ENCODE measurements at places on chromosomes 5 and 9.
A peak's percentile ranks its signal among the peaks of the same experiment; 100 is the strongest.

- no peak for DNase-seq
These were observed 361.0 kb upstream of the CDH6 start for GRCh38 chr5:30832519-30832918.

DNA sequence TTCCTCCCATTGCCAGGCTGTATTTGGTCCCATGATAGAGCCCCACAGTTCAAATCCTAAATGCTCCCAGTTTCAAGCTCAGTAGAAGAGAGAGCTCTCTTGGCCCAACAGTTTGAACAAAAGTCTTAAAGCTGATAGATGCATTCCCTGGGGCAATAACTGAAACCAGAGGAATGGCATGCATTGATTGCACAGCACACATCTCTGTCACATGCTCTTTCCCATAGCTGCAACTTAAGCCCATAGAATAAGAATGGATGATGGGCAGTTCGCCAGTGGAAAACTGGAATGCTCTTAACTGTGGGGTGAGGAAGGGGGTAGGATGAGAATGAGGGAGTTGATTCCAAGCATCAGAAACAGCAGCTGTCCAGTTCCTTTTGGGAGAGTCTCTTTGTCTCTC lies 1942.4 kb upstream of the WWC1 start:
- no peak for DNase-seq

DNA sequence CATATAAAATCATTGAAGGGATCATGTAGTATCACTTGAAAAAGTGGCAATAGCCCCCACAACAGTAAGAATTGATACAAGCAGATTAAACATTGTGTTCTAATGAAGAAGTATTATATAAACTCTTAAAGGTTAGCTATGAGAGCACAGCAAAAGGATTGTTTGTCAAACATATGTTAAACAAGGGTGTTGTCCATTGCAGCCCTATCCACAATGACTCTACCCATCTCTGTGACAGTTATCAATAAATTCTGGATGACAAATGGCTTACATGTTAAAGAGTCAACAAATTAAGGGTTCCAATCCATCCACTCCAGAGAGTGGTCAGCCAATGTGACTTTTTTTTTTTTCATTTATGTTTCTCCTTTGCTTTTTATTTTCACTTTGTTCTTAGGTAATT lies 238.7 kb downstream of the SEMA5A start:
- DNase-seq: no peak

GRCh38 chr9:136848393-136849037 lies 694 bp upstream of the PHPT1 start:
- DNase-seq: peak; percentile 77

DNA sequence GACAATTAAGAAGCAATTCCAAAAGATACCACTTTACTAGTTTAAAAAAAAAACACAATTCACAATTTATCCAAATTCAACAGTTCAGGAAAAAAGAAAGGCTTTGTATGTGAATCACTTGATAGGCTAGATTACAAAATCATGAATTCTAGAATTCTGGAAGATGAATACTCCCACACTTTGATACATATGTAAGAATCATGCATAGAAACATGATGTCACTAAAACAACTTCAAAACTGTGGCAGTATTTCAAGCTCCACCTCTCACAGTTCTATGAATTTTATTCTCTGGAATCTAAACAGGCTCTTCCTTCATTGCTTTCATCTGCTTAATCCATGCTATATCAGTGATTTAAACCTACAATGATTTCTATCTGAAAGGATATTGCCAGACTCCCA lies 51.0 kb downstream of the GNAQ start:
- DNase-seq: no peak

GRCh38 chr5:151808451-151809169 lies 36.9 kb downstream of the G3BP1 start:
- no peak for DNase-seq

DNA sequence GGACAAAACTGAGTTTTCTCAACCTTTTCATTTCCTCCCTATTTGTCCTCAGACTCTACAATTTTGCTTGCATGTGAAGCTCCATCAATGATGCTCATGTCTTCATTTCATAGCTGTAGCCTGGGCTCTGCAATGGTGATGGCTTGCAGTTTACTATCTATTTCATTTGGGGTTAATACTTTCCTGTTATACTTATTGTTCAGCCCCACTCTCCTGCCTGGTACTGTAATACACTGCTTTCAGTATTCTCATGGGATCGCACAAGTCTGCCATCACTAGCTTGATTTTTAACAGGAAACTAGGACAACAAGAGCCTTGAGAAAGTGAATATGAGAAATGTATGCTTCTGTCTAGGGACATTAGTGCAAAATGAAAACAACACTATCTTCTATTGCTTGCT lies 84.2 kb upstream of the SEMA6A start:
- DNase-seq: no peak

DNA sequence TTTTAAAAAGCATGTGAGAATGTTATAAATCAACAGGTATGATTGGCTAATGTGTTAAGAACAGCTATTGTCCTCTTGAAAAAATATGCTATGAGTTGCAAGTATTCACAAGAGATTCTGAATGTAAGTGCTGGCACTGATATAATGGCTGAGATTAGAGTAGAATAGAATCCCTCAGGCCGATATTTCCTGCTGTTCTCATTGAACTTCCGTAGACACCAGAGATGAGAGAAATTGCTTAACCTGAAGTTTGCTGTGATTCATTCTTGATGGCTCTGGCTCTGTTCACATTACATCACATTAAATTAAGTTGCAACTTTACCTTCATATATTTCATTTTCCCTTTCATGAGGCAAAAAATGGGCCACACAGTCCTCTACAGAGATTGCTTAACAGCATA lies 114.5 kb downstream of the BAAT start:
- no peak for DNase-seq

GRCh38 chr5:147072622-147073021 lies 162.2 kb upstream of the STK32A start:
- DNase-seq: no peak

GRCh38 chr5:142784401-142784955 lies 14.3 kb downstream of the ARHGAP26 start:
- DNase-seq: no peak

DNA sequence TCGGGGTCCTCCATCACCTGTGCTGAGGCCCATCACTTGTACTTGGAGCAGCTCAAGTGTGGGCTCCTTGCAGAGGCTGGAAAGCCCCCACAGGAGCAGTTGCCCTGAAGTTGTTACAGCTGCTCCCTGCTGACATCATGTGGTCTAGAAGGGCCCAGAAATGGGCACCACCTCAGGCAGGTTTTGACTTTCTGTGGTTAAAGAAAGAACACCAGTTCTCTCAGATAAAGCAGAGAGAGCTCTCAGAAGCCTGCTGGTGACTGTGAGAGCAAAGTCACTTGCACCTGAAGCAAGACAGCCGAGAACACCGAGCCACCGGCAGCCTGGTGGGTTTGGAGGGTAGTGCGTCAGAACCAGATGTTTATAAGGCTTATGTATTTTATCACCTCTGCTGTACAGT lies 70.4 kb downstream of the MVB12B start:
- peak; percentile 63 for DNase-seq

GRCh38 chr5:136162008-136162407 lies 29.4 kb downstream of the SMAD5 start:
- no peak for DNase-seq

- DNase-seq: peak; percentile 38
These were observed 707 bp upstream of the ZFYVE16 start for GRCh38 chr5:80406980-80407734.

- no peak for DNase-seq
These were observed 19.7 kb upstream of the OR2K2 start for GRCh38 chr9:111349766-111350165.

GRCh38 chr5:82387001-82387818 lies 109.1 kb upstream of the RPS23 start:
- no peak for DNase-seq

- DNase-seq: no peak
These were observed 91.8 kb downstream of the PRDM6 start for GRCh38 chr5:123180676-123181393.

DNA sequence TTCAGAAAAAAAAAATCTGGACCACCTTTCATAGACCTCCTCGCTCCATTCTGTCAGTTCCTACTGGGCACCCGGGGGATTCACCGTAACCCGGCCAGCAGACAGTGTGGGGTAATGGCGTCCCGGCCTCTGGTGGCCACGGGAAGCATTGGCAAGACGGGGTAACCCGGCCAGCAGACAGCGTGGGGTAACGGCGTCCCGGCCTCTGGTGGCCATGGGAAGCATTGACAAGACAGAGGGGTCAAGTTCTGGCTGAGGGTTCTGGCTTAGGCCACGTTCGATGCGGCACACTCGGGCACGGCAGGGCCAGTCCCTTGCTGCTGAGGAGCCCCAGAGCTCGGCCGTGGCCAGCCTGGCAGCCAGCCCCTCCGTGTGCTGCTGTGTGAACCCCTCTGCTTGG lies 116.2 kb upstream of the RAPGEF1 start:
- DNase-seq: no peak

- no peak for DNase-seq
These were observed 116.6 kb downstream of the KLHL3 start for GRCh38 chr5:137619191-137619870.

- DNase-seq: no peak
These were observed at the start of gene DIPK1B for GRCh38 chr9:136711751-136712689. DIPK1B (plus strand) TSS chr9:136712572; CDS start chr9:136712666, 94 bp downstream.

DNA sequence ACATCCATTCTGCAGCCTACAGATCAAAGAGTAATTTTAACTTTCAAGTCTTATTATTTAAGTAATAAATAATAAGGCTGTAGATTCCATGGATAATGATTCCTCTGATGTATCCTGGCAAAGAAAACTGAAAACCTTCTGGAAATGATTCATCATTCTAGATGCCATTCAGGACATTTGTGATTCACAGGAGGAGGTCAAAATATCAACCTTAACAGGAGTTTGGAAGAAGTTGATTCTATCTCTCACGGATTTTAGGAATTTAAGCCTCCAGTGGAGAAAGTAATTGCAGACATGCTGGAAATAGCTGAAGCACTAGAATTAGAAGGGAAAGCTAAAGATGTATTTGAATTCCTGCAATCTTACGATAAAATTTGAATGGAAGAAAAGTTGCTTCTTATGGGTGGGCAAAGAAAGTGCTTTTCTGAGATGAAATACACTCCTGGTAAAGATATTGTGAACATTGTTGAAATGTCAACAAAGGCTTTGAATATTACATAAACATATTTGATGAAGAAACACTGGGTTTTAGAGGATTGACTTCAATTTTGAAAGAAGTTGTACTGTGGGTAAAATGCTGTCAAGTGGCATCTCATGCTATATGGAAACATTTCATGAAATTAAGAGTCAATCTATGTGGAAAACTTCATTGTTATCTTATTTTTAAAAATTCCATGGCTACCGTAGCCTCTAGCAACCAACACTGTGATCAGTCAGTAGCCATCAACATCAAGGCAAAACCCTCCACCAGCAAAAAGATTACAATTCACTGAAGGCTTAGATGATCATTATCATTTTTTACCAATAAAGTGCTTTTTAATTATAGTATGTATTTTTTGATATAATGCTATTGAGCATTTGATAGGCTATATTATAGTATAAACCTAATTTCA lies 1141.0 kb downstream of the CDH12 start:
- peak; percentile 7 for DNase-seq

- DNase-seq: no peak
These were observed 85.7 kb upstream of the PPP1R2B start for GRCh38 chr5:156764176-156764971.

- DNase-seq: peak; percentile 38
These were observed 328.0 kb downstream of the PDE4D start for GRCh38 chr5:59565551-59565950.

DNA sequence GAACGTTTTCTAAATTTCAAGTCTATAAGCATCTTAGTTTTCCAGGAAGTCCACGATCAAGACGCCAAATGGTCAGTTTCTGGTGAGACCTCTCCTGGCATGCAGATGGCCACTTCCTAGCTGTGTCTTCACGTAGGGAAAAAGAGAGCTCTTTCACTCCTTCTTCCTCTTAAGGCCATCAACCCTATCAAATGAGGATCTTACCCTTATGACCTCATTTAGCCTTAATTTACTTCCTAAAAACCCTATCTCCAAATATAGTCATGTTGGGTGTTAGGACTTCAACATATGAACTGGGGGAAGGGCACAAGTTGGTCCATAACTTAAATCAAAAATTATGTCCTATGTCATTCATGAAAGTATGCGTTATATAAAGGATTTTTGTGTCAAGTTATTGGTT lies 229.5 kb downstream of the ARL15 start:
- no peak for DNase-seq

- no peak for DNase-seq
These were observed 1.6 kb downstream of the NR2F1 start for GRCh38 chr5:93584596-93585040.

DNA sequence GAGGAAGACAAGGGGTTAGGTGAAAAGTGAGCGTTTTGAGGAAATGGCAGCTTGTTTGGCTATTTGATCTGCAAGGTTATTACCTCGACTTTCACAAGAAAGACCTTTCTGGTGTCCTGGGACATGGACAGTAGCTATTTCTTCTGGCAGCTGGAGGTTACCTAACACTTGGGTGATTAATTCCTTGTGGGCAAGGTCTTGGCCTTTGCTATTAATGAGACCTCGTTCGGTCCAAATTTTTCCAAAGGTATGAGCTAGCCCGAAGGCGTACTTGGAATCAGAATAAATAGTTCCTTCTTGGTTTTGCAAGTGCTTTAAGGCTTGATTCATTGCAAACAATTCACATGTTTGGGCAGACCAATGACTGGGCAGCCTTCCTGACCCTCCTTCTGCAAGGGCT lies 4.9 kb downstream of the GTF3C5 start:
- no peak for DNase-seq

DNA sequence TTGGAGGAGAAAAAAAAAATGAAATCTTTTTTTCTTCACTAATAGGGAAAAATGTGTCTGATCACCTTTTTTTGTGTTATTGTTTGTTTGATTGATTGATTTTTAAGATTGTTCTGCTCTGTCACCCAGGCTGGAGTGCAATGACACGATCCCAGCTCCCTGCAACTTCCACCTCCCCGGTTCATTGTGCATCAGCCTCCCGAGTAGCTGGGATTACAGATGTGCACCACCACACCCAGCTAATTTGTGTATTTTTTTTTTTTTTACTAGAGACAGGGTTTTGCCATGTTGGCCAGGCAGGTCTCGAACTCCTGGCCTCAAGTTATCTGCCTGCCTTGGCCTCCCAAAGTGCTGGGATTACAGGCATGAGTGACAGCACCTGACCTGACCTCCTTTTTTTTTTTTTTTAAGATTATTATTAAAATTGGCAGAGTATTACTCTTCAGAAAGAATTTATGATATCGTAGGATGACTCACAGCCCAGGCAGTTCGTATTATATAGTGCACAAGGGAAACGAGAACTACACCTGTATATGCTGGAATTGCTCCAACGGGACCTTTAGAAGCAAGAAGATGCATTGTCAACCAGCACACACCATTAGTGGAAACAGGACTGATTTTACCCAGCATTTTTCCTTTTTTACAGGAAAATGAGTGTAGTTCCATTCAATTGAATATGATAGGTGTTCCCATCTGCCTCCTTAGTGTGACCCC lies 27.7 kb downstream of the FUBP3 start:
- DNase-seq: no peak

DNA sequence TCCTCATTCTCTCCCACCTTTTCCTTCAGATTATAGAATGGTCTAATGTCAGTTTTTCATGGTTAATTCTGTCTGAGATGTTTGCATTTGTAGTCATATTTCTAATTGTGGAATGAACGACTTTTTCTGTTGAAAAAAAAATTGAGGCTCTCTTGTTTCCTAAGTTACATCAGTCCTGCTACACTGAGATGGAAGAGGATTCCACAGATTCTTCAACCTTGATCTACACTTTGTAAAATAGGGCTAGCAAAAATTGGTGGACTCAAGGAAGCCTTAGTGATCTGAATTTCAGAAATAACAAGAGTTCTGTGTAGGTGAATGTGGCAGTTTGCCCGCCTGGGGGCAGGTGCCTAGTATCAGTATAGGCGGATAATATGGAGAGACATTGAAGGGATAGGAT lies 51.9 kb downstream of the ERBIN start:
- DNase-seq: no peak

- no peak for DNase-seq
These were observed 42.7 kb downstream of the RIGI start for GRCh38 chr9:32483343-32483742.
